Fibroblast of skin of abdomen (primary cell): ENCODE measurements at places on chromosomes 7 and 10.
A peak's percentile ranks its signal among the peaks of the same experiment; 100 is the strongest.

DNA sequence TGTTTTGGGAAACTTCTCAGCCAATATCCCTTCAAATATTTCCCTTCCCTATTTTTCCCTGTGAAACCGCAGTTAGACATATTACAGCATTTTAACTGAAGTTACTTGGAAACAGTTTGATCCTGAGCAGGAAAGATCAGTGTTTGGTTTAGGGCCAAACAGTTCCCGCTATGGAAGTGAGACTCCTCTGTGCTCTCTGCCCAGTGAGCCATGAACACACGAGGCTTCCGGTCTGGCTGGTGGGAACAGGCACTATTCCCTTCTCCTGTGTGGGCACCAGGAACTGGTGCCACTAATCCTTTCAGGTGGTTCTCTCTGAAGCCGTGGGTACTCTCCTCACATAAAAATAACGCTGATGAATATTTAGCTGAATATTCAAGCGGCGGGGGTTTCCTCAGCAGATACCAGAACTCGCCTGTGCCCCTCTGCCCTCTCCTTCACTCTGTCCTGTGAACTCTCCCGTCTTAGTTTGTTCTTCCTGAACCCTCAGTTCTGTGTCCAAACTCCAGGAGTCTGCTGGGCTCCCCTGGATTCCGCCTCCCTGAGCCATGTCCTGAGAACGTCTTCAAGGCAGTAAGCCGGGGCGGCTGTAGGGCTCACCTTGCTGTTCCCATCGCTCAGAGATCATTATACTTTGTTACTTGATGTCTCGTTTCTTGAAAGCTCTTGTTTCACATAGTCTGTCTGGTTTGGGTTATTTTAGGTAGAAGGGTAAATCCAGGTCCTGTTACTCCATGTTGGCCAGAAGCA is 25.7 kb downstream of the FOXL3 start:
- DNase-seq: no peak

- DNase-seq: peak; percentile 13
These were observed 36.6 kb downstream of the SCIN start for GRCh38 chr7:12607134-12607533.

- DNase-seq: no peak
These were observed 175.5 kb upstream of the LYZL2 start for GRCh38 chr10:30805061-30805460.

DNA sequence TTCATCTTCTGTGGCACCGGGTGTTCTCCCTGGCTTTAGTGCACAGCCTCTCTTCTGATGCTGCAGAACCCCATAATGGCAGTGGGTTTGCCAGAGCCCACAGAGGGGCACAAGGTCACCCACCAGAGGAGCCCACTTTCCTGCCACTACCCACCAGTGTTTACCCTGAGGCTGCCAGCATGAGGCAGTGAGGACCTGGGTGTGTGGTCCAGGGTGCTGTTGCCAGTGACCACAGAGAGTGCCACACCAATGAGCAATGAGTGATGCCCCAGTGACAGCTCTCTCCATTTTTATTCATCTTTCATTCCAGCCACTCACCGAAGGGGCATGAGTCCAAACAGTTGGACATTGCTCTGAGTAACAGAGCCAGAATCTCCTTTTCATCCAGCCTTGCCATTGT is 34.8 kb downstream of the MTURN start:
- peak; percentile 33 for DNase-seq

GRCh38 chr10:32481606-32482005 is 35.7 kb downstream of the CCDC7 start:
- DNase-seq: no peak

GRCh38 chr7:147153571-147153970 is 1037.0 kb downstream of the CNTNAP2 start:
- no peak for DNase-seq

- DNase-seq: no peak
These were observed 39.7 kb upstream of the STEAP4 start for GRCh38 chr7:88346357-88346756.

DNA sequence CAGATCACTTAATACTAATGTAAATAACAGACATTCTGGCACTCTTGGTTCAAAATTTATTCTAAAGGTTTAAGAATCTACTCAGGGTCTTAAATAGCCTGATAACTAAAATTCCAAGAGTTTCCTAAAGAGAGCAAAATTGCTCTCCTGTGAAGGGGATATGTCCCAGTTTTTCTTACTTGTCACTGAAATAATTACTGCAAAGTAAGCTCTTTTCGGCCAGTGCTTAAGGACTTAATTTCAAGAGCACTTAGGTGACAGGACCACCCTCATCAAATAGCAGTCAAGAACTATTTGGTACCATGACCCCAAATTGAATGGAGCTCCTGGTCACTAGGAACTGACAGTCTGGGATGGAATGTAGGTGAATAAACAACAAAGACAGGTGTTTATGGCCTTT is 1.8 kb upstream of the IMMP2L start:
- DNase-seq: no peak

DNA sequence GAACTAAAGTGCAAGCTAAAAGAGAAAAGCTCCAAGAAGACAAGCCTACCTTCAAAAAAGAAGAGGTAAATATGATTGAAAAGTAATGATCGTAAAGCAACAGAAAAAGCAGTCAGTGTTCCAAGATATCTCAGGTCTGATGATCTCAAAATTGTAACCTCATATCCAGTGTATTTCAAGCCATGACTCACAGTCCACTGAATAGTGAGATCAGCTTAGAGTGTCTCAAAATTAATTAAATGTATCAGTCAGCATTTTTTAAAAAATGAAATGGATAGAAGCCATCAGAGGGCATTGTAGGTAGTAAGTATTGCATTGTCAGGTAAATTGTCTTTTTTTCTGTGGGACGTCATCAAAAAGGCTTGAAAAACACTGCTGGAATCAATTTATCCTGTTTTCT is 50.6 kb upstream of the AGBL3 start:
- peak; percentile 33 for DNase-seq

DNA sequence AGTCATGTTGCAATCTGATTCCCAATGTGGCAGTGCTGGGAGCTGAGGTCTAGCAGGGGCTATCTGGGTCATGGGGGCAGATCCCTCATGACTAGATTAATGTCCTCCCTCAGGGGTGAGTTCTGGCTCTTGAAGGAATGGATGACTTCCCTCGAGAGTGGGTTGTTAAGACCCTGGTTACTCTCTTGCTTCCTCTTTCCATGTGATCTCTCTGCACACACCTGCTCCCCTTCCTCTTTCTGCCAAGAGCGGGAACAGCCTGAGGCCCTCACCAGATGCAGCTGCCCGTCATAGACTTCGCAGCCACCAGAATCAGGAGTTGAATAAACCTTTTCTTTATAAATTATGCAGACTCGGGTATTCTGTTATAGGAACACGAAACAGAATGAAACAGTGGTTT is 37.8 kb downstream of the SFMBT2 start:
- no peak for DNase-seq

GRCh38 chr7:94429153-94429552 is 34.5 kb downstream of the COL1A2 start:
- peak; percentile 12 for DNase-seq

DNA sequence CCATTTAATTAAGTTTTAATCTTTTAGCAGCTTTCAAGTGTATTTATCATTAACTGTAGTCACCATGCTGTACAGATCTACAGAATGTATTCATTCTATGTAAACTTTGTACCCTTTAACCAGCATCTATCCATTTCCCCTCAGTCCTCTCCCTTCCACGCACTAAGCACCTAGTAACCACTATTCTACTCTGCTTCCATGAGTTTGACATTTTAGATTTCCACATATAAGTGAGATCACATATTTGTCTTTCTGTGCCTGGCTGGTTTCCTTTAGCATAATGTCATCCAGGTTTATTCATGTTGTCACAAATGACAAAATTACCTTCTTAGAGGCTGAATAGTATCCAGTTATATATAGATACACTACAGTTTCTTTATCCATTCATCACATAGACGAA is 79.7 kb downstream of the BTAF1 start:
- DNase-seq: no peak

- DNase-seq: no peak
These were observed 9.3 kb upstream of the PNPLA8 start for GRCh38 chr7:108535257-108535656.

DNA sequence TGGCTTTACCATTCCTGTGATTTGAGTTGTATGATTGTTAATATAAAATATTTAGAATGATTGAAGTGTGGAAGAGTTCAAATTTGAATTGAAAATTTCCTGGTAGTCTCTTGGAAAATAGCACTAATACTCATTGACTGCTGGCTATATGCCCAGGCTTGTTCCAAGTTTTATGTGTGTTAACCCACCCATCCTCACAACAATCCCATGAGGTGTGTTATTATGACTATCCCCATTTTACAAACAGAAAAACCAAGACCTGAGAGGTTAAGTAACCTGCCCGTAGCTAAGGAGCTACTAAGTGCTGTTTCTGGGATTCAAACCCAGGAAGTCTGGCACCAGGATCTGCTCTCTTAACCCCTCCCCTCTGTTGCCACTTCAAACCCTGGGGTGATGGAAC is 213.9 kb downstream of the CREB5 start:
- DNase-seq: no peak

DNA sequence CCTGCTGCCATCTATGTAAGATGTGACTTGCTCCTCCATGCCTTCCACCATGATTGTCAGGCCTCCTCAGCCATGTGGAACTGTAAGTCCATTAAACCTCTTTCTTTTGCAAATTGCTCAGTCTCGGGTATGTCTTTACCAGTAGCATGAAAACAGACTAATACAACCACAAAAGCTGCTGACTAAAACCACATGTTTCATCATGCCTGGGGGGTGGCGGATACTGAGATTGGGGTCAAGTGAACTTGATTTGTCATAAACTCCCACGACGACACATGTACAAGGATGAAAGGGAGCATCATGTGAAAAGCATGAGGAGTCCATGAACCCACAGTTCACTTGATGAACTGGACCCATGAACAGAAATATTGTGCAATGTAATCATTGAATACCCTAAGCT is 134.9 kb upstream of the ANK3 start:
- peak; percentile 88 for DNase-seq
